ENCODE measurements at places on chromosomes 16 and 17.

- H3K4me1 ChIP-seq, result peaks cover 3% of the 10 kb centered on the region
- H3K27me3 ChIP-seq, result no peaks in the 10 kb centered on the region
- no peak overlapping the region for H3K27ac ChIP-seq
- H3K36me3 ChIP-seq, result no peaks in the 10 kb centered on the region
Measured at GRCh38 chr17:82149401-82150099, 51.5 kb upstream of the FASN start.

GRCh38 chr17:51401279-51401678, 140.9 kb downstream of the UTP18 start:
- no peak overlapping the region for H3K27ac ChIP-seq
- H3K4me3 ChIP-seq, result no peak overlapping the region
- no peak for DNase-seq
- no peaks in the 10 kb centered on the region for H3K27me3 ChIP-seq
- H3K4me1 ChIP-seq, result no peaks in the 10 kb centered on the region

- peaks cover 3% of the 10 kb centered on the region for H3K36me3 ChIP-seq
- H3K4me3 ChIP-seq, result no peak overlapping the region
- H3K4me1 ChIP-seq, result no peaks in the 10 kb centered on the region
- DNase-seq, result no peak
Measured at GRCh38 chr17:30429155-30429554, 48.1 kb upstream of the GOSR1 start.

GRCh38 chr17:50199211-50199802, 2.1 kb downstream of the COL1A1 start:
- peaks cover 12% of the 10 kb centered on the region for H3K4me1 ChIP-seq
- H3K27me3 ChIP-seq, result peaks cover 10% of the 10 kb centered on the region
- H3K27ac ChIP-seq, result peak overlapping the region; percentile 59
- no peak overlapping the region for H3K4me3 ChIP-seq

All from thyroid gland (tissue), 4 donors.